ENCODE measurements at places on chromosomes 4 and X.
A peak's percentile ranks its signal among the peaks of the same experiment; 100 is the strongest.

DNA sequence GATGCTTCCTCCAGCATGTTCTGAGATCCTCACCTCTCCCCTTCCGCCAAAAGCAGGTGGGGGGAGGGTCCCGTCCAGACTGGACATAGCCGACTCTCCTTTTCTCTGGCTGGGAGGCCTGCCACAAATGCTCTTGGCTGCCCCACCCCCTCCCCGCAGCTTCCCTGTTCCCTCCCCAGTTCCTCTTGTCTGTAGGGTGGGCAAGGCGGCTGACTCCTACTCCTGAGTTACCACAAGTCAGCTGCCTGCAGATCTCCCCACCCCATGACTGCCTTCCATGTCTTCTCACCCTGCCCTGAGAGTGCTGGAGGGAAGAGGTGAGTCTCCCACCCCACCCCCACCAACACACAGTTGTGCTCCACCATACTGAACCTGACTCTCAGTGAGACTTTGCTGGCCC is 2.9 kb downstream of the ATP6AP1 start:
- peak; percentile 26 for DNase-seq

GRCh38 chrX:126658447-126658846 is 105.8 kb upstream of the DCAF12L1 start:
- DNase-seq, result no peak

- DNase-seq, result no peak
Observed at GRCh38 chr4:169443748-169444147, 168.6 kb downstream of the NEK1 start.

GRCh38 chrX:119990556-119991004 is 47.0 kb upstream of the NKAP start:
- no peak for DNase-seq

- no peak for DNase-seq
Observed at GRCh38 chr4:24769571-24769970, 25.8 kb upstream of the SOD3 start.

GRCh38 chr4:181830404-181831035 is 412.7 kb upstream of the TENM3 start:
- no peak for DNase-seq

DNA sequence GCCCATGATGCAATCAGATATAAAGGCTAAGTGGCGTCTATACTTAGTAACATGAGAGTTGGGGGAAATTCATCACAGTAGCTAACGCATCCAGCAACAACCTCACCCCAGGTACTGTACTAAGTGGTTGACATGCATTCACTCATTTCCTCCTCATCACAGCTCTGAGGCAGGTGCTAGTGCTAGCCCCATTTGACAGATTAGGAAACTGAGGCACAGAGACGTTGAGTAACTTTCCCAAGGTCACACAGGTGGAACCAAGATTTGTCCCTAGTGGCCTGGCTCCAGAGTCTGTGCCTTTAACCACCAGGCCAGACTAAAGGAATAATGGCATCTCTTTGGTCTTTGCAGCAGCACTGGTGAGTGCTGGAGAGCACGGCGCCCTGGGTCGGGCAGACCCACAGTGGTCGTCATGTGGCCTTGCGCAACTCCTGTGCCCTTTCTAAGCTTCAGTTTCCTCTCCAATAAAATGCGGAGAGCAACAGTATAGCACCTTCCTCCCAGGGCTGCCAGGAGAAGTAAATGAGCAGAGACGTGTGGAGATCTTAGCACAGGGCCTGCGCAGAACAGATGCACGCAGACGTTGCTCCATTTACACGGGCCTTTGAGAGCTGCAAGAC is 186.4 kb downstream of the BCOR start:
- DNase-seq, result no peak

DNA sequence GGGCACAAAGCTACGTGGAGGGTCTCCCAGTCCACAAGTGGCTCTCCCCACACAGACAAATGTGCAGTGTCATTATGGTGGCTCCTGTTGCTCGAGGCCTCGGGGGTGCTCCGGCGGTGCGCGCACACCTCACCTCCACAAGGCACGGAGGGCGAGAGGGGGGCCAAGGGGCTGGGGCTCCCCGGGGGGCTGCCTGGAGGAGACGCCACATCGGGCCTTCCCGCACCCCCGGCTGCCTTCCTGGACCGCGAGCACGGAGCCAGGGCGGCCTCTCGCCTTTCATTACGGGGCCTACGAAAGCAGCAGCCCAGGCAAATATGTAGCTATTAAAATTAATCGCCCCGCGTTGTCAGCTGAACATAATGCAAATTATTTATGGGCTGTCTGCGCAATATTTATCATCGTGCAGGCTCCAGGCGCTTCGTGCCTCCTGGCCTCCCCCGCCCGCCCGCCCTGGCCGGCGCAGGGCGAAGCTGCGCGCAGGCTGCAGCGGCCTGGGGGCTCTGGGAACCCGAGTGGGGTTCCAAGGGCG is 70.8 kb upstream of the BCOR start:
- DNase-seq, result no peak

DNA sequence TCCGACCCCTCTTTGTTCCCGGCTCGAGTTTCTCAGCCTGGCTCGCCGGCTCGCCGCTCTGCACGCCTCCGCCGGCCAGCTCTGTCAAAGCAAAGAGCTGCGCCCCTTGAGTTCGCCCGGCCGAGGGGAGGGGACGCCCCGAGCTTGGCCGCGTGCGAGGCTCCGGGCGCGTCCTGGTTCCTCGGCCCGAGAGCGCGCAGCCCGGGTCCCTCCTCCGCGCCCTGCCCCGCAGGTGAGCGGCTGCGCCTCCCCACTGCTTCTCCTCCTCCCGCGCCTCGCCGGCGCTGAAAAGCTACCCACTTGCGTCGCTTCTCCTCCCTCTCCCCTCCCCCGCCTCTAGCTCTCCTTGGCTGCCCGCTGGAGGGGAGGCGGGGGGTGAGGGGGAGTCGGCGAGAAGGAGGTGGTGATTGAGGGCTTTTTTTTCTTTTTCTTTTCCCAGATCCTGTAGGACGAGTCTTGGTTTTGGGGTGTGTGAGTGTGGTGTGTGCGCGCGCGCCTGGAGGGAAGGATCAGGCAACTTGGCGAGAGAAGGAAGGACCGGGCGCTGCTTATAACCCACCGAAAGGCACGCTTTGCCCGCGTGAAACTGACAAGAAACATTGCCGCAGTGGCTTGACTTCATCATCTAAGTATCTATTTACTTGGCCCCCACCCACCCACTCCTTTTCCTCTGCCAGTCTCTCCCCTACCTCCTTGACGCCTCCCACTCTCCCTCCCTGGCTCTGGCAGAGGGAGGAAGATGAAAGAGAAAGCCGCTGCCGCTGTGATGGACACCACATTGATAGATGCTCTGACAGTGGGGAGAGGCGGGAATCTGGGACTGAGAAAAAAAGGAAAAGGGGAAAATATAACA is at the start of gene LEF1:
LEF1 (minus strand) TSS at position 262 of the 853 bp plus-strand sequence. CDS start 1,165 bp downstream, outside the sequence.
- peak; percentile 15 for DNase-seq

- no peak for DNase-seq
Observed at GRCh38 chr4:168856312-168856711, 153.7 kb downstream of the CBR4 start.

DNA sequence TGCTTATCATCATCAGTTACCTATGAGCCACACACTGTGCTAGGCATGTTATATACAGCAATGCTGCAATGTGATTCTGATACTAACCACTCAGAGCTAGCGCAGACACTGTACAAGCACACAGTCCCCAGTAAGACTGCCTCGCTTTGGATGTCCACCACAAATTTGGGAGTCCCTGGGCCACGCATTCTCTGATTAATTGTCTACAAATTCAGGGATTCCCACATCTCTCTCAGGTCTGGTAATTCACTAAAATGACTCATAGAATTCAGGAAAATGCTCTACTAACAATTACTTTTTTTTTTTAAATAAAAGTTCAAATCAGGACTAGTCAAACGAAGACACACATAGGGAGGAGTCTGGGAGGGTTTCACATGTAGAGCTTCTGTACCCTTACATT is 652.1 kb upstream of the AADAT start:
- no peak for DNase-seq

- DNase-seq, result no peak
Observed at GRCh38 chr4:186204103-186204559, 12.8 kb downstream of the CYP4V2 start.

DNA sequence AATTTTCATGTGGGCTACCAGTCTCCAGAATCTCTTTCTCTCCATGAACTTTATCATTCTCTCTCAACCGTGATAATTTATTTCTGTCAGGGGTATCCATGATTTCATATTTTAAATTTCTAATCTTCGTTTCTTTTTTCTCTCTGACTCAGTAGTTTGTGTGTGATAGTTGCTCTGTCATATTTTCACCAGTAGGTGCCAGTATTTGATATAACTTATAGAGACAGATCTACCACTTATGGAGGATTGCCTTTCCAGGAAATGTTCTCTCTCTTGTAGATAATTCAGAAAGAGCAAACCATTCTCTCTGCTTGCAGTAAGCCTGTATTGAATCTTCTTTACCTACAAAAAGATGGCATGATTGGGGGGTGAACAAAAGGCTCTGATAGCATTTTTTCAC is 79.3 kb upstream of the DYNLT3 start:
- no peak for DNase-seq

GRCh38 chrX:11952176-11952720 is 186.0 kb upstream of the FRMPD4 start:
- no peak for DNase-seq

DNA sequence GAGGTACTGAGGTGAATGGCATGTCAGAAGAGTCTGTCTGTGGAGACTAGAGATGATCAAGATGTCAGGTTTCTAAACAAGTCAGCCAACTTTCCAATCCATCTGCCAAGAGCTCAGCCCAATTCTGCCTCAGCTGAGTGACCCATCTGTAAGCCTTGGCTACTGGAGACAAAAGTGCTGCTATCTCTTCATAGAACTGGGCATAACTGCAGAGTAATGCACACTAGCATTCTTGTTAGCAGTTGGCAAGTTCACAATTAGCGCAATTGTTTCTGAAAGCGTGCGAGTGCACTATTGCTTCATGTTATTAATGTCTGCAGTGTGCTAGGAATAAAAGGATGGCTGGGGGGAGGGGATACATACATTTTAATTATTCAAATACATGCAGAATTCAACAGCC is 32.9 kb upstream of the SH3D19 start:
- DNase-seq, result no peak

DNA sequence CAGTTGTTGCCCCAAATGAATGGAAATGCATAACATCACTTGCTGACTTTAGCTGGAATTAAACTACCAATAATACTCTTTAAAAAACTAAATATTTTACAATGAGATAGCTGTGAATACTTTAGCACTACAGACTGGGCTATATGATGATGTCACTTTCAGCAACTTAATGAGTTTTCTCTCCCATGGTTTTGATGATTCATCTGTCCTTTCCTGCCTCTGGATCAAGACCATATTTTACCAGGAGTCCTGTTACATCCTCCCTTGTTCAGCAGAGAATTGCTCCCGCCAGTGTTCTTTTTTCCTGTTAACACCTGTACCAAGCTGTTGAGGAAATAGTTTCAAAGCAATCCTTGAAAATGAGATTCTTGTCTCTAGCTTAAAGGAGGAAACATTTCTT is 543.0 kb downstream of the SPRY1 start:
- no peak for DNase-seq

- no peak for DNase-seq
Observed at GRCh38 chr4:168637872-168638756, 141.3 kb downstream of the PALLD start.

DNA sequence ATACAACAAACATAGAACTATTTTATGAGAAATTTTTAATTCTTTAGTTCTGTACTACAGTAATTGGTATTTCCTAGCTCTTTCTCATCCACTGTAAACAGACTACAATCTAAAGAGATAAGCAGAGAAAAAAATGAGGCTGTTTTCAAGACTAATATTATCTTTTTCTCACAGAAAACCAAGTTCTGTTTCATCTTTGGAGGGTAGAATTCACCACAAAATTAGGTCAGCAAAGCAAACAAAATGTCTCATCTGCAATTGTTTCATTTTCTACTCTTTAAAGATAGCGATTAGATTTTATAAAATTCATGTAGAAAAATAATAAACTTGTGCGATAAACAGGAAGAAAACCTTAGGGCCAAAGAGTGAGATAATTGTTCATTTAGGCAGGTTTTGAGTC is 10.8 kb downstream of the APOO start:
- no peak for DNase-seq

DNA sequence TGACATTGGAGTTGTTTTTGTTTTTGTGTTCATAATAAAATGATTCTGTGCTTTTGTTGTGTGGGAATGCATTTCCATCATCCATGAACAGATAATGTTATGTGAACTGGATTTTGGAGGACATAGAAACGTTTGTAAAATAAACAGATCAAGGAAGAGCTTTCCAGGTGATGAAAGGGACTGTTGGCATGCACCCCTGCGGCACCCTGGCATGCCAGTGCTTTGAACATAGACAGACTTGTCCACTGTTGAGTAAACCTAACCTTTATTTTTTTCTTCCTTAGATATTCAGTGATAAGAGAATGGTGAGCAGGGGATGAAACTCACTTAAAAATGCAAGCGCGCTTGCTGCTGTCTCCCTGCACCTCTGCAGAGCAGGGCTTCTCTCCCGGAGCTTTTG is 59.8 kb downstream of the TRAPPC11 start:
- no peak for DNase-seq

GRCh38 chr4:118850488-118851173 is 14.7 kb upstream of the SEC24D start:
- no peak for DNase-seq

GRCh38 chr4:60657807-60658206 is 542.3 kb upstream of the ADGRL3 start:
- DNase-seq, result no peak

GRCh38 chr4:2651546-2651945 is 104.6 kb downstream of the TNIP2 start:
- DNase-seq, result no peak

DNA sequence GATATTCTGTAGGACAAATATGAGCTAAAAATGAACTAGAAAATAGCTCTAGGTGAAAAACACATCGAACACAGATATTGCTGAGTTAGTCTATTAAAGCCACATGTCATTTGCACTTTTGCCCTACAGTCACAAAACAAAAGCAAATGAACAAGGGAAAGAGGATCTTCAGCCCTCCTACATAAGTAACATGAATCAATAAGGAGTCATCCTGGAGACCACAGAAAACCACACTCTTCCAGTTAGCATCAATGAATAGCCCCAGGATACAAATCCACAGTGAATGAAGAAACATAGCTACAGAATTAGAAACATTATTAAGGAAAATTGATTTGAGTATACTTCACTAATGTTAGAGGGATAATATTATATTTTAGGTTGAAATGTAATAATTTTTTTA is 311.4 kb downstream of the MAPK10 start:
- DNase-seq, result no peak

DNA sequence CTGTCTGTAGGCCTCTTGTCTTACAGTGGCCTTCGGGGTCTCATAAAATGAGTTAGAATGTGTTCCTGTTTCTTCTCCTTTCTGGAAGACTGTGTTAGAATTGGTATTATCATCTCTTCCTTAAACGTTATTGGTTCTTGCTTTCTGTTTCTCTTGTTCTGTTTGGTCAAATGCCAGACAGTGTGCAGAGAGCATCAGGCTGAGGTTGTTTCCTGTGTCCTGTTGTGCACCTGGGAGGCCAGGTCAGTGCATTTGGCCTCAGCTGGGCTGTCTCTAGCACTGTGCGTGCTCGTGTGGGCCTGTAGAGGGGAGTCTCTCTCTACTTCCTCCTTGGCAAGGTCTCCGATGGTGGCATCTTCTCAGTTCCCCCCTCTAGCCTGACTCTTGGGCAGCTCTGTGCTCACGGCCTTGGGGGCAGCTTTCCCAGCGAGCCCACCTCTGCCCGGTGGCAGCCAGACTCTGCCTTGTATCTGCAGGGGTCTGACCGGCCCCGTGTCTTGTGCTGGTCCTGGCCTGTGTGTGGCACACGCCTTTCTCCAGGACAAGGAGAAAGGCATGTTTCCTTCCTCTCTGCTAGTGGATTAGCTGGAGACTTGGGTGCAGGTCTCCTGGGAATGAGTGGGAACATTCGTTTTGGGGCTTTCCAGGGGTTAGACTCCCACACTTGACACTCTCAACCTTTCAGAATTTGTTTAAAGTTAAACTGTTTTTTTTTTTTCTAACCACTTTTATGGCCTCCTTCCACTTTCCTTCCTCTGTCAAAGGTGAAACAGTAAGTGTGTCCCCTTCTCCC is 62.3 kb downstream of the FAM193A start:
- no peak for DNase-seq
